LoVo (cell line): ENCODE measurements at places on chromosomes 12 and 14.

GRCh38 chr12:94799136-94799535 is 148.8 kb upstream of the TMCC3 start:
- DNase-seq, result no peak

DNA sequence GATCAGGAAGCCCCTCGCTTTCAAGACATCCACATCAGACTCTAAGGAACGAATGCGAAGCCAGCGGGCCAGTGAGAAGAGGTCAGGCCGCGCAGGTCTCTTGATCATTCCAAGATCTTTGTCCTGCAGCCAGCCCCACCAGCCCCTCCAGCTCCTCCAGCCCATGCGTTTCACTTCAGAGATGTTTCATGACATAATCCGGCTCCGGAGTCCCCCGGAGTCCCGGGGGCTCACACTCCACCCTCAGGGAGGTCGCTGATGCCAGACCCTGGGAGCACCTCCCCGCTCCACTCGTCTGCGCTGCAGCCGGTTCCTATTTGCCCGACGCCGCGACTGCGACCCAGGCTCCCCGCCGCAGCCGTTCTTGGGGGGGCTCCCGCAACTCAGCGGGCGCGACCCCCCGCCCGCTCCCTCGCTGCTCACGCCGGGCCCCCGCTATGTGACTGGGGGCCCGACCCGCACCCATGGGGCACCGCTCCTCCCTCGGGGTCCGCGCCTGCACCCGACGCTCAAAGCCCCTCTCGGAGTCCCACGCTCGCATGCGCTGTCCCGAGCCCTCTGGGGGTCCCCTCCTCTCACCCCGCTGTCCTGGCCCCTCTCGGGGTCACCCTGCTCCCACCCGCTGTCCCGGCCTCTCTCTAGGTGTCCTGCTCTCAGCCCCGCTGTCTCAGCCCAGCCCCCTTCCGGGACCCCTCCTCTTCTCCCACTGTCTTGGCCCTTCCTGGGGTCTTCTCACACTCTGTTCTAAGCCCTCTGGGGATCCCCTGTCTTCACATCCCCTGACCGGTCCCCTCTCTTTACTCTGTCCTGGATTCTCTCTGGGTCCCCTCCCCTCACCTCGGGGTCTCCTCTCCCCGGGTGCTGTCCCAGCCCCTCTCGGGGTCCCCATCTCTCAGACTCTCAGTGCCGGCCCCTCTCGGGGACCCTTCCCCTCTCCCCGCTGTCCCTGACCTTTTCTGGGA is 1.1 kb downstream of the TAOK3 start:
- DNase-seq, result no peak

GRCh38 chr12:71533703-71534102 is 94.1 kb downstream of the LGR5 start:
- DNase-seq, result no peak

GRCh38 chr14:58060898-58061297 is 91.1 kb downstream of the ARMH4 start:
- no peak for DNase-seq

DNA sequence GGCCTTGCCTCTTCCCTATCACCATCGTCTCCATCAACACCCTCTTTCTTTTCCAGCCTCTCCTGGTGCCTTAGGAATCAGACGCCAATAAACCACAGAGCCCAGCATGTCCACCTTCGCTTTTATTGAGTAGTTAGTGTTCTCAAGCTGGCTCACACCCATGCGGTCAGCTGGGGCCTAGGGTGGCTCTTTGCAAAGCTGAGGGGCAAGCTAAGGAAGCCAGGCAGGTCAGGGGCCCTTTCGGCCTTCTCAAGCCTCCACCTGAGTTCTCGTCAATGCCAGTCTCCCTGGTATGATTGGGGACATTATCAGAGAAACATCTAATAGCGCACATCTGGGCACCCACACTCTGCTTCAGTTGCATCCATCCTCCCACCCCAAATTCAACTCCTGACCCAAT is 737 bp upstream of the TEX52 start:
- DNase-seq, result no peak

DNA sequence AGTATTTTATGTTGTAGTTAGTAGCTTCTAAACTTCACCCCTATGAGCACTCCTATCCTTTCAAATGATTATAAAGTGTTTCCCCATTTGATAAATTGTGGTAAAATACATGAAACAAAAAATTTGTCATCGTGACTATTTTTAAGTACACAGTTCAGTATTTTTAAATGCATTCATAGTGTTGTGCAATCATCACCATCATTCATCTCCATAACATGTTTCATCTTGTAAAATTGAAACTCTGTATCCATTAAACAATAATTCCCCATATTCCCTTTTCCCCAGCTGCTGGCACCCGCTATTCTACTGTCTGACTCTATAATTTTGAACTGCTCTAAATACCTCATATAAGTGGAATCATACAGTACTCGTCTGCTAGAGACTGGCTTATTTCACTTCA is 52.5 kb downstream of the ATP23 start:
- DNase-seq, result no peak

DNA sequence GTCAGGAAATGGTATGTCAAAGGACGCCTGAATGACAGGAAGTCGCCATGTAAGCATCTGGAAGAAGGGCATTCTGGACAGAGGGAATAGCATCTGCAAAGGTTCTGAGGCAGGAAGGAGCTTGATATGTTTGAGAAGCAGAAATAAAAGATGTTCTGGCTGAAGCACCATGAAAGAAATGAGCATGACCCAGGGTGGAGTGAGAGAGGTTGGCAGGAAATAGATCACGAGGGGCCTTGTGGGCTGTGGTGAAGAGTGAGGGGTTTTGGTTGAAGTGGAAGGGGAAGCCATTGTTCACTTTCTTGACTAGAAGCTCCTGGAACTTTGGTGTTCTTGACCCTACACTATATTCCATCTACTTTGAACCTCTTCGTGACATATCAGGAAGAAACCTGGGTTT is 99.4 kb upstream of the PARP11 start:
- DNase-seq, result no peak

DNA sequence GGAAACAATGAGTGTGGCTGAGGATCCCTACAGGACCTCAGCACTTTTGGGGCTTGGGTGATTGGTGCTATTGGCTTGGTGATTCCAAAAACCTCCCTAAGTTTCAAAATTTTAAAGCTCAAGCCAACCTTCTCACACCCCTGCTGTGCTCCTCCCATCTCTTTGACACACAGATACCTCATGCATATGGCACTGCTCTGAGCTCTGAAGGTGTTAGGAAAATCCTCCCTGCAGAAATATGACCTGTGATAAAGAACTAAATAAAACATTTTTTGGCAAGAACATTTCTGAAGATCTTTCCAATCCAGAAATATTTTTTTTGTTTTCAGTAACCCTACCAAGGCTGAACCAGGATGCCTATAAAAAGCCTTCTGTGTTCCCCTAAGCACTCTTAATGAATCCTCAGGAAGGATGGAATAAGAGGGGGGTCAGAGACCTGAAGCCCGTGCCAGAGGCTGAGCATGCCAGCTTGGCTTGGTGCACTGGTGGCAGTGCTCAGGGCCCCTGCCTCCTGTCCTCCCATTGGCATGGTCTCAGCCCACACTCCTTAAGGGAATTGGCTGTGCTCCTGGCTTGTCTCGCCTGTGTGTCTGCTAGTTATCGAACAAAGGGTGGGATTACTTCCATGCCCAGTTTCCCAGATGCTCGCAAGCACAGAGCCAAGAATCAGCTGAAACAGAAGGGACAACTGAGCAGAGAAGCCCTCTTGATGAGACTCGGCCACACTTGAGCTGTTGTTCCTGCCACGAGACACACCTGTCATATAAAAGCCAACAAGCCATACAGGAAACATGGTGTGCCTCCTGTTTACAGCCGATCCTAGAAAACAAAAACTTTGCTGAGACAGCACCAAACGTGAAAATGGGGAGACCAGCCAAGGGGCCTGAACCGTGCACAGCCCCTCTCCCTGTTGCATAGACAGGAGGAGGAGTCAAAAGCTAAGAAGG is 132.7 kb upstream of the EEA1 start:
- DNase-seq, result no peak

DNA sequence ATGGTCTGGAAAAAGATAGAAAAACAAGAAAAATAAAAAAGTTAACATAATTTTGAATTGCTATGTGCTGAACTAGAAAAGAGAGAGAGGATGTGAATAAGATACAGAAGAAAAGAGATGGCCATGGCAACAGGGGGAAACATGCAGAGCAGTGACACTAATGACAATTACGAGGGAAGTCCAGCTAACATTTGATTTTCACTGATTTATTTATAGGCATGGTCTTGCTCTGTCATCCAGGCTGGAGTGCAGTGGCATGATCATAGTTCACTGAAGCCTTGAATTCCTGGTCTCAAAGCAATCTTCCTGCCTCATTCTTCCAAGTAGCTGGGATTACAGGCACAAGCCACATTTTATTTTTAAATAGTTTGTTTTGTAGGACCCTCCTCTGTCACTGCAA is 1.8 kb downstream of the OR6C74 start:
- no peak for DNase-seq

- DNase-seq, result no peak
Observed at GRCh38 chr12:6225630-6226001, 25.4 kb downstream of the CD9 start.

GRCh38 chr14:90345239-90345557 is 13.5 kb upstream of the NRDE2 start:
- no peak for DNase-seq

GRCh38 chr14:104788873-104789663 is 6.5 kb downstream of the AKT1 start:
- no peak for DNase-seq

DNA sequence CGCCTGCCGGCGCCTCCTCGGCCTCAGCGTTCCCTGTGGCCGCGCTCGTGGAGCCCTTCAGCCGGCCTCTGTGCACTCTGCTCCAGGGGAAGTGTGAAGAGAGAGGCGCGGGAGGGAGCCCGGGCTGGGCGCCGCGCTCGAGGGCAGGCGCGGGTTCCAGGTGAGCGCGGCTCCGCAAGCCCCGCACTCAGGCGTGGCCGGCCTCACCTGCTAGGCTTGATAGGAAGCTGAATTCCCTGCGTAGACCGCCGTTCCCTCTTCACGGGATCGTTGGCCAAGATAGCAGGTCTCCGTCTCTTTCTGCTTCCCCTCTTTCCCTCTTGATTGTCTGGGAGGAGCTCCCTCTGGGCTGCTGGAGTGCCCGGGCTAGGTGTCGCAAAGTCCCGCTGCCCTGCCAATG is 89.7 kb downstream of the ASCL4 start:
- no peak for DNase-seq

DNA sequence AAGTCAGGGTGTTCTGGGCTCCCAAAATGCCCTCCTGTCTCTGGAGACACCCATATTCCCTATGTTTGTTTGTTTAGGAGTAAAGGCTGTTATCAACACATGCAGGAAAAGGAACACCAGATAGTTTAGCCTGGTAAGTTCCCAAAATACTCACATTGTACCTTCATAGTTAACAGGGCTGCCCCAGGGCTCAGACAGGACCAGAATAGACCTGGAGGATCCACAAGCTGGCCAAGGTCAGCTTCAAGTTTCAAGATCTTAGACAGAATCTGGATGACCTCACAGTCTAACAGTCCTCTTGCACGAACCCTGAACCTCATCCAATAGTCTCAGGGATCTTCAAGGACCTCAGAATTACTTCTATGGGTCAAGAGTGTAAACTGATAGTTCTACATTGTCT is 18.1 kb upstream of the HSP90B1 start:
- DNase-seq, result no peak

- DNase-seq, result no peak
Observed at GRCh38 chr14:70601162-70601561, 707 bp upstream of the MED6 start.

- DNase-seq, result no peak
Observed at GRCh38 chr12:121568971-121569751, 11.7 kb downstream of the KDM2B start.

DNA sequence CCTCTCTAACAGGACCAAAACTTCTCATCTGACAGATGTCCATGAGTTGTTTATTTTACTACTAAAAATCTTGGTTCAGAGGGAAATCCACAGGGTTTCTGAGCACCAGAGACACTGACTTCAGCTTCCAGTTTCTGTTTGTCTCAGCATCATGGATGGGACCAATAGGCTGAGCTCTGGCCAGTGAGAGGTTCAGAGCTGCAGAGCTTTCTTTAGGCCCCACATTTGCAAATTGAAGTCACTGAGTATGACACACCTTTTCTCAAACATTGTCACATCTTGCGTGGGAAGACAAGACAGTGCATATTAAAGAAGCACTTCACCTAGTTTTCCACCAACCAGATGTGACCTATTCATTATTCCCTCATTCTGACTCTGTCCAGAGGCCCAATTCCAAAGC is 45.2 kb downstream of the RDH12 start:
- DNase-seq, result no peak

DNA sequence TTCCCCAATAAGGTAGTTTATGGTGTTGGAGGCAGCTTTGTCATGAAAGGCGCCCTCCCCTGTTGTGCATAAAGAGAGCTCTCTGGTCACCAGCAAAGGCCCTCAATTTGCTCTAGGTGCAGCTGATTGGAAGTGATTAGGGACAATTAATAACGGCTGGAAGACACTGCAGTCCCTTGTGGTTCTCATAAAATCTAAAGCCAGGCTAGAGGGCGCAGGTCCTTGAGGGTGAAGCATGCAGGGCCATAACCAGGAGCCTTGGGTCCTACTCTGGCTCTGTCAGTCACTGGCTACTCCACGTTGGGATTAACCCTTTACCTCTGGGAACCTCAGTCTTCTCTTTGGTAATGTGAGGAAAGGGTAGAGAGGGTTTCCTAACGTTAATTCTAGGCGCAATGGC is 1.9 kb downstream of the DAAM1 start:
- DNase-seq, result no peak

DNA sequence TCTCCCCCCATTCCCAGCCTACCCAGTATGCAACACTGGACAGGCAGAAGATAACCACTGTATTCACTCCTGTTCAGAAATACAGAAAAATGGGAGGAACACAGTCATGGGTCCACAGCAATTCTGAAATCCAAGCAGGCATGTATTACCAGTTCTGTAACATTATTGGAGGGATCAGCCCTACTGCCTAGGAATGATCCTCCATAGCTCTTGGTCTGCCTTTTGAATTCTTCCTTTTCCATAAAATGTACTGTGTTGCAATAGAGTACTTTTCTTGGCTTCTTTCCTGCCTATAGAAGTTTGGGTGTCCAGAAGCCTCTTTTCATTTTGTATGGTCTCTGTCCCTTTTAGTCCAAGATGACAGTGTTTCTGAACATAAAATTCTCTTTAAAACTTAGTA is 46.5 kb downstream of the SPATS2 start:
- DNase-seq, result no peak

GRCh38 chr14:75539561-75540478 is 17.6 kb downstream of the BATF start:
- no peak for DNase-seq

GRCh38 chr12:99611599-99611998 is 36.0 kb upstream of the GARIN6 start:
- no peak for DNase-seq

GRCh38 chr14:76924371-76925096 is 98.3 kb downstream of the LRRC74A start:
- DNase-seq, result no peak

GRCh38 chr12:19183121-19183838 is 53.7 kb downstream of the PLEKHA5 start:
- DNase-seq, result no peak
